ENCODE measurements at places on chromosomes 5 and 9.
A peak's percentile ranks its signal among the peaks of the same experiment; 100 is the strongest.

DNA sequence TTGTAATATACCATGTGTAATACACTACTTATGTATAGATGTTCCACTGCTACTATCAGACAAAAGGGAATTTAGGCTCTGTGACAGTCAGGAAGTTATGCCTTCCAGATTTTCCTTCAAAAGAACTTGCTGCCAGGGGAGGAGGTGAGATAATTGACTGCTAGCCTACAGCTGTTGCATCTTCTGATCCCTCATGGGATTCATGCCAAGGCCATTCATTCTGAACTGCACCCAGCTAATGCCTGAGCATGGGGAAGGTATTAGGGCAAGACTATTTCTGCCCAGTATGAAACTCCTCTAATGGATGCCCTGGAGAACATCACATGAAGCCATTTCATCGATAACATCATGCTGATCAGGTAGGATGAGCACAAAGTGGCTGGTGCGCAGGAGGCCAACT lies 746.5 kb upstream of the ZNF608 start:
- no peak for DNase-seq

DNA sequence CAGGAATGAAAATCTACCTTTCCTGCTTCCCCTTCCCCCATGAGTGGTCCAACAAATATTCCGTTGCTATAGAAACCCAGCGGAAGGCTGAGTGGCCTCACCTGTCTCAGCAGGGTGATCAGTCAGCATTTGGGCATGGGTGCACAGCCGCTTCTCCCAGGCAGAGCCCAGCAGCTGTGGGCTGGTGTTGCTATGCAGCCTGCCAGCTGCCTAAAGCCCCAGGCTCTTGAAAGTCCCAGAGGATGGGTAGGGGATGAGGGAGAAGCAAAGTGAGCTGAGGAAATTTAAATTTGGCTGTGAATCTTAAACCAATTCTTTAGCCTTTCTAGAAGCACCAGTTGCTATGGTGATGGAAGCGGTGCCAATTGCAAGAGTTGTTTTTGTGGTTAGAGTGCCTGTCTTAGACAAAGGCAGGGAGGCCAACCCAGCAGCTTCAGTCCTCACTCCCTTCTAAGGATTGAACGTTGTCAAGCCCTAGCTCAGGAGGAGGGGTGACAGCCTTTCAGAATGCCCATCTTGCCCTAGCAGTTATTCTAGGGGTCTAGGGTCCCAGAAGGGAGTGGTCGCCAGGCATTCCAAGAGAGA lies 151.5 kb upstream of the PITX1 start:
- no peak for DNase-seq

DNA sequence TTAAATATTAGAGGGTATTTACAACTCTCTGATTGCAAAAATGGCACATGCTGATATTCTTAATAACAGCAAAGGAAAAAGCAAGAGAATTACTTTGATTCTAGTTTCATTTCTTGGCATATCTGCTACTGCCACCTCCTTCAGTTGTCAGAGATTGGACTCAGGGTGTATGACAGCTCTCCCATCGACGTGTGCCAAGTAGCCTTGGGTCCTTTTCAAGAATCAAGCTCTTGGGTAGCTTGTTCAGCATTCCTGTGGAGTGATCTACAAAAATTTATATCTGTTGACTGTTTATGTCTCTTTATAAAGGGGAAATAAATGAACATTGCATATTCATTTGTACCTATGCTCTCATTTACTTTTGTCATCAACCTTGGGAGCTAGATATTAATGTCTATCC lies 315.6 kb downstream of the PRR16 start:
- DNase-seq: no peak

- no peak for DNase-seq
These were observed 256.5 kb downstream of the SEC61B start for GRCh38 chr9:99478469-99479027.

DNA sequence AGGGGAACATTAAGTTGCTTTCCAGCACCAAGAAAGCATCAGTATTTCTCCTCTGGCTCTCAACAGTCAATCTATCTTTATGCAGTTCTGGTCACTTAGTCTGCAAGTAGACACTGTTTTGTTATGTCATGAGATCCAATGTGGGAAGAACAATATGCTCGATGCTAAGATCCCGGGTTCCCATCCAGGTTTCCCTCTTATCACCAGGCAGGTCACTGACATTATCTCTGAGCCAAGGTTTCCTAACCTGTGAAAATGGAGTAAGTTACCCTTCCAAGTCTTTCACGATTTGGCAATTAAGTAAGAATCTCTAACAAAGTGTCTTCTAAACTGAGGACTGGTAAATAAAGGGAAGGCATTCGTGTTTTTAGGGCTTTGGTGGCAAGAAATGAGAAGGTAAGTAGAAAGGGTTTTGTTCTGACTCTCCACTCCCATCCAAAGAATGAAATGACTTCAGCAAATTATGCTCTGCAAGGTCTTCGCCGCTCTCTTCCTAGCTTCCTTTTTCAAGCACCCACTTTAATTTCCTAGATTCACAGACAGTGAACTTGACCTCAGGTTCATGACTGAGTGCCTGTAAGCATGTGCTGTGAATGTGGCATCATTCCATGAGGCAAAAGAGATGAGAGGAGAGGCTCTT lies 86.4 kb downstream of the DCP2 start:
- DNase-seq: no peak

DNA sequence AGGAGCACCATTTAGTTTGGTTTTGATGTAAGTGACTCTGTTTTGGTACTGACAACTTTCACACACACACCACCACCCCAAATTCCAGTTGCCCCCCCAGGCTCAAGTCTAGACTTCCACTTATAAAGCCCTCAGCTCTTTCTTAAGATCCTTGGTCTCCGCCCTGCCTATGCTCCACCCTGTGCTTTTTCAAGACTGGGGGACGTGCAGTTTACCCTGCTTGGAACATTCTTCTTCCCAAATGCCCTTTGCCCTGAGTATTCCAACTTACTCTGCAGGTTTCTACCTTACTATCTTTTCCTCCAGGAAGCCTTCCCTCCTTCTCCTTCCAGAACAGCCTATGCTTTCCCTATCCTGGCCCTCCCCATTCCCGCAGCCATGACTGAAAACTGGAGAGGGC lies 1.5 kb upstream of the TRIM14 start:
- no peak for DNase-seq

DNA sequence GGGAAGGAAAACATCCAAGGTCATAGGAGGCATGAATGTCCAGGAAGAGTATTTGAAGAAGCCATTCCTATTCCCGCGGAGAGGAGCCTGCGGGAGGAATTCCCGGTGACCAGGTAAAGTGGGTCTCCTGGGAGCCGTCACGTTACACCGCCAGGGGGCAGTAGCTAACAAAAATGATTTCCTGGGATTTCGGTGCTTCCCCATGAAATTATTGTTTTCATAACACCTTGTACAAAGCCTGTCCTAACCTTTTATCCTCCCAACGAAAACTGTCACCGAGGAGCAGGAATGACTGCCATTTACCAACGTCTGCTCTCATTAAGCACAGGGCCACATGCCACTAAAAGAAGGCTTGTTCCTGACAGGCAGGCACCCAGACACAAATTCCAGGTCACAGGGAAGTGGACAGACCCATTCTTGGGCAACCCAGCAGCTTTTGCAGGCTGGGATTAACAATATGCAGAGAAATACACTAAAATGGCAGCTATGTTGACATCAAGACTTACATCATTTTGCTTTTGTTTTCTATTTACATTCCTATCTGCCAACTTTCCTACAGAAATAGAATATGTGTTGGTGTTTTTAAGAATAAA lies 41.2 kb upstream of the CTSL start:
- DNase-seq: peak; percentile 72

- DNase-seq: no peak
These were observed 51.0 kb upstream of the LIFR start for GRCh38 chr5:38607396-38607795.

- DNase-seq: no peak
These were observed 46.4 kb downstream of the SNCAIP start for GRCh38 chr5:122358372-122358979.

GRCh38 chr5:145780982-145781381 lies 54.2 kb downstream of the PRELID2 start:
- DNase-seq: no peak

- no peak for DNase-seq
These were observed 131.1 kb downstream of the PAX5 start for GRCh38 chr9:36902861-36903524.

DNA sequence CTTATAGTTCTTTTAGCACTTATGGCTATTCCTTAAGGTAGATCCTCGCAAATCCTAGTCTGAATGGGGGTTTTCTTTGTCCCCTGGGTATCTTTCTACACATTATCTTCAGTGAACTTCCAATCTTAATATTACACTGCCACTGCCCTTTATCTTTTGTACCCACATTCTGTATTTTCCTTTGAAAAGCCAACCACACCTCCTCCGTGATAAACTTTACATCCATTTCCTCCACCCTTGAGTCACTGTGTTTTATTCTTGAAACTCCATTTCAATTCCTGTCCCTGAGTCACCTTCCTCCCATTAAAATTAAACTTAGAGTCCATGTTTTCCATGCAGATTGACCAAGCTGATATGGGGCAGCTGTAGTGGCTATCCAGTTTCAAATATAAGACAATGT lies 43.2 kb upstream of the RICTOR start:
- no peak for DNase-seq

- DNase-seq: no peak
These were observed 51.4 kb upstream of the PDZD2 start for GRCh38 chr5:31587546-31587945.

DNA sequence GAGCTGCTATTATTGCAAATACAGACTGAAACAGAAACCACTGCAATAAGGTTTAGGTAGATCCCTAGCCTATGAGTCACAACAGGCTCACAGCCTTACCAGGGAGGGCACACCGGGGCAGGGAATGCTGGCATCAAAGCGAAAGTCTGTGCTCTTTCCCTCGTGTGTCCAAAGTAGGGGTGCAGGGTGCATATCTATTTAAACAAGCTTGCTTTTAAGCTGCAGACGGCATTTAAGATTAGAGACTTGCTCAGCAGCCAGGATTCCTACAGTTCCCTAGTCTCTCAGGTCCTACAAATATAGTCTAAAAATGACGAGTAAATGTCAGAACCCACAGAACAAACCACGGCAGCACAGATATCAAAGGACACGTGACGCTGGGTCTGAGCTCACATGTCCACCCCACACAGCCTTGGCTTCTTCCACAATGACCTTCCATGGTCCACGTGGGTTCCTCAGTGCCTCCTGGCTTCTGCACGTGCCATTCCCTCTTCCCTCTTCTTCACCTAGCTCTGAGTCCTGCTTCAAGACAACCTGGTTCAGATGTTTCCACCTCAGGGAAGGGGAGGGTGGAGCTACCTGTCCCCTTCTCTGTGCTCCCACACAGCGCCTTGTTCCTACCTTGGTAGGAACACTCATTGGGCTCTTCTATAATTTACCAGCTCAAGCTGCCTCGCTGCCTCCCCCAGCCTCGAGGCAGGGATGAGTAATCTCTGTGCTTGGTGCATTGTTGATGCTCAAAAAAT lies 193.2 kb downstream of the MAPKAP1 start:
- DNase-seq: peak; percentile 52

DNA sequence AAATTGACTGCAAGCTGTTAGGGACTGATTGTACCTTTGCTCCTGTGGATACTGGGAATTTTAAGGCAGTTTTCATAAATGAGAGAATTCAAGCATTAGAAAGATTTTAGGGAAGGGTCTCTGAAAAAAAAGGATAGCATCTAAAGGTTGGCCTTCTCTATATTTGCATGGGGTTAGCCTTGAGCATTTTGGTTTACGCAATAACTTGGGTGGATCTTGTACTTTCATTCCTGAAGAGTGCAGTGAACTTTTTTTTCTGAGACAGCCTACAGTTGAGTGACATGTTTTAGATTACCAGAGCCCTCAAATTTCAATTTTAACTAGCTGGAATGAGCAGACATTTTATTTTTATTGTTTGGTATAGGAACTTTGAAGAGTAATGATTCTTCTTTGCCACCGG lies 91.6 kb upstream of the NR3C1 start:
- no peak for DNase-seq

GRCh38 chr5:123089914-123090660 lies 1.0 kb downstream of the PRDM6 start:
- peak; percentile 55 for DNase-seq

DNA sequence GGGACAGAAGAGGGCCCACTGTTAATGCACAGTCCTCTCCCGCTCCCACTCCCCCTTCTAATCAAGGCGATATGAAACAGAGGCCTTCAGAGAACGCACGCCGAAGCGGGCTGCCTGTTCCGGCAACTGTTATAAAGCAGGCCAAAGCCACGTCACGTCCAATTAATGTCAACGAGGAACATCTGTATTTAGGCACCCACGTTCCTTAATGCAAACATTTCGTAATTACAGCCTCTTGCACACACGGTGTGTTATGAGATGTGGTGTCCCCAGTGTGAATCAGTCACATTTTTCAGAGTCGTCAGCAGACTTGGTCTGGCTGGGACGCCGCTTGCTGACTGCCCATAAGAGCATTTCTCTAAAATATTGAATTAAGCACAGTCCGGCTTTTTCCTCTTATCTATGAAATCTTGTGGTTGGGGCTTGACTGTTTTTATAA lies 339.0 kb downstream of the NSG2 start:
- DNase-seq: no peak

DNA sequence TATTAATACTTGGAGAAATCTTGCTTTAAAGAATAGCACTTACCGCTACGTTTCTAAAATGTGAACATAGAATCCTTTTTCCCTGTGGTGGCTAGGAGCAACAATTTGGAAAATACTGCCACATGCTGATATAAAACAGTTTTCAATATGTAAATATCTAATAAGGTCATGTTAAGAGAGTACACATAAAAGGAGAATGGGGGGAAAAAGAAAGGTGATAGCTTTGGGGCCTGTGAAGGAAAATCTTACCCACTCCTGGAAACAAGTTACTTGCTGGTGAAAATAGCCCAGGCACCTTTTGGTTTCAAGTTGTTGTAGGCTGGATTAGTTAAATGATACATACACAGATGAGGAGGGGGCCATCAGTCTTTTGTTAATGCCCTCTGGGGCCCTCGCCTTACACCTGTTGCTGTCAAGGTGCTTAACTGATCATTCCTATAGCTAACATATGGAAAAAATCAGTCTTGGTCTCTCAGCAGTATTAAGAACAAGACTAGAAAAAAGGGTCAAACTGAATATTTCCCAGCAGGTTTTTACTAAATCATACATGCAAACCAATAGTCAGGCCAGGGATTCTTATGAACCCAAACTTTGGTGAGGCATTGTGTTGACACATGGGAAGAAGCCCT lies 24.1 kb downstream of the FYB1 start:
- no peak for DNase-seq

GRCh38 chr5:57097526-57097925 lies 76.3 kb upstream of the GPBP1 start:
- no peak for DNase-seq

GRCh38 chr9:93652604-93653592 lies 76.5 kb downstream of the PHF2 start:
- DNase-seq: peak; percentile 19

DNA sequence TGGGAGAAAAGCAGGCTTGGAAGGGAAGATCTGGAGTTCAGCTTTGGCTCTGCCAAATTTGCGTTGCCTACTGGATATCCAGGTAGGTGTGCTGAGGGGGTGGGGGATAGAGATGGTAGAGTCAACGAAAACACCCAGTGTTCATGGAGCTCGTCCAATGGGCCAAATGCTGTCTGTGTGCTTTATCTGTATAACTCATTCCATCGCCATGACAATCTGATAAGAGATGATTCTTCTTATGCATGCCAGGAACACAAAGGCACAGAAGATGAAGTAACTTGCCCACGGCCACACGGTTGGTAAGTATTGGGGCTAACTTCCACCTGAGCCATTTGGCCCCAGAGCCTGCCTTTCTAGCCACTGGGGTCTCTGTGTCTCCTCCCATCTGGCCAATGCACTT lies 53.2 kb downstream of the BOD1 start:
- DNase-seq: no peak

GRCh38 chr5:139262059-139262741 lies 31.3 kb upstream of the MATR3 start:
- no peak for DNase-seq
